Activated CD4-positive, alpha-beta memory T cell treated with anti-CD3 and anti-CD28 coated beads for 36 hours (primary cell): ENCODE measurements at places on chromosomes 1 and 21. TPM values are rescaled to one million over a fixed set of nuclear protein-coding genes. Genes with fewer than 3 reads are reported as not detected.

The C1QC gene
- not detected for total RNA-seq

DNA sequence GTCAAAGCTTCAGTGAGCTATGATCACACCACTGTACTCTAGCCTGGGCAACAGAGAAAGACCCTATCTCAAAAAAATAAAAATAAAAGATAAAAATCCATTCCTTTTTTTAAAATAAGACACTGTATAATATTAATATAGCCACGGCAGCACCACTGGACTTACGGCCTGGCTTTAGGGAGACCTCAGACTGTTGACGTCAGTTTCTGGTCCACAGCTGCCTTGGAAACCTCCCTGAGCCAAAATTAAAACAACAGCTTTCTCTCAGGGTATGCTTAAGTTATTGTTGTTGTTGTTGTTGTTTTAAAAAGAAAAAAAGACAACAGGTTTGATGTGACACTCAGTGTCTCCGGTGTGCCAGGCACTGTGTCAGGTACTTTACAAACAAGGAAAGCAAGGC, 42.0 kb downstream of the CAPZB start:
- no peaks in the 10 kb centered on the region for H3K27me3 ChIP-seq
- H3K4me1 ChIP-seq: peaks cover 85% of the 10 kb centered on the region
- DNase-seq: no peak
- H3K27ac ChIP-seq: no peak overlapping the region
- H3K36me3 ChIP-seq: peaks cover 1% of the 10 kb centered on the region
- no peak overlapping the region for H3K4me3 ChIP-seq

The PLXNA2 gene
- total RNA-seq: 0.34 TPM

The HSPB7 gene
- not detected for total RNA-seq

GRCh38 chr1:30998887-30999286, 66.6 kb downstream of the PUM1 start:
- H3K4me1 ChIP-seq: peaks cover 46% of the 10 kb centered on the region
- no peak for DNase-seq
- no peak overlapping the region for H3K4me3 ChIP-seq
- H3K27me3 ChIP-seq: no peaks in the 10 kb centered on the region

The GRIK1 gene
- not detected for total RNA-seq
